ENCODE measurements at places on chromosomes 3 and 15.
A peak's percentile ranks its signal among the peaks of the same experiment; 100 is the strongest.

- DNase-seq = no peak
Measured at GRCh38 chr3:150348500-150348899, 59.6 kb upstream of the TSC22D2 start.

DNA sequence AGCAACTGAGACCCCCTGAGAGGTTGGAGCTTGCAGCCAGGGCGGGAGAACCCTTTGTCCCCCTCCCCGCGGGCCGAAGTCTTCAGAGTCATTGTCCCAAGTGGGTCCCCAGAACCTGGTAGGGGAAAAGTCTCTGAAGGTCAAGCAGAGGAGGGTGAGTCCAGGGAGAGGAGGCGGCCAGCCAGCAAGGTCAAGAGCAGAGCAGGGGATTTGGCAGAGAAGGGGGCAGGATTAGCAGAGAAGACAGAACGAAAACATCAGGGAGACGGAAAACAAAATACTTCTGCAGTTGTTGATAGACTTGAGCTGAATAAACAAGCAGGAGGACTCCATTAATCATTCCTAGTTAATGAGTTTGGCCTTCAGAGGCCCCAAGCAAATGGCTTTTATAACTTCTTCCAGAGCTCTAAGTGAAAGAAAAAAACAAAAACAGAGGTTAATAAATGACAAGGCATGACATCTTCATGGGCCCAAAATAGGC lies 66.7 kb downstream of the GRIP2 start:
- no peak for DNase-seq

GRCh38 chr3:32018757-32019564 lies 37.4 kb downstream of the ZNF860 start:
- no peak for DNase-seq

- peak; percentile 50 for DNase-seq
Measured at GRCh38 chr3:117622171-117622841, 912.7 kb downstream of the TUSC7 start.

GRCh38 chr15:53627279-53627678 lies 132.2 kb downstream of the WDR72 start:
- DNase-seq = no peak

DNA sequence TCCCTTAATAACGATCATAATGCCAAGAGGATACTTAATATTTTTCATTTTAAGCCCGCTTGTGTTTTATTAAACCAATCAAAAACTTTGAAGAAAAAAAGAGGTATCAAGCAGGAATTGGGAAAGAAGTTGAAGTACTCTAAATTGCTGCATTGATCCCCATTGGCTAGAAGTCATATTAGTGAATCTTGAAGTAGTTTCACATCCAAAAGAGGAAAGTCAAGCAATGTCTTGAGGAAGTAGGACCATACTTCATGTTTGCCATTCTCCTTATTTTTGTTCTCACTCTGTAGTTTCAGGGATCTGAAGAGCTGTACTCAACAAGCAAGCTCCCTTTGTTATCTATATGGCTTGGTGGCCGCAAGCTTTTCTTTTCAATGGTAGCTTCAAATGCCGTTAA lies 2.2 kb downstream of the SCAANT1 start:
- no peak for DNase-seq

GRCh38 chr3:43144761-43145490 lies 39.0 kb upstream of the POMGNT2 start:
- no peak for DNase-seq

DNA sequence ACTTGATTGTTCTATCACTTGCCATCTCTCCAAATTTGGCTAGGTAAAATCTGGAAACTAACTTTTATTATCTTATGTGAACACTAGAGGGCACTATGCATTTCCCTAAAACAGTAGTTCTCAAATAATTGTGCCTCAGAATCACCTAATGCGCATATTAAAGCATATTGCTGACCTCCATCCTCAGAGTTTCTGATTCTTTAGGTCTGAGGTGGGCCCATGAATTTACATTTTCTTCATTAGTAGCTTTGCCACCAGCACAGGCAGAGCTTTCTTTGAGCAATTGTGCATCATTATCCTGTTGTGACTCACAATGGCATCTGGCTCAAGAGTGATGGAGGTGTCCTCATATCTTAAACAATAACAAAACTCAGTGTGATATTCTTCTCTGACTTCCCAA lies 17.5 kb upstream of the BCHE start:
- DNase-seq = no peak

GRCh38 chr3:171284308-171285075 lies 175.7 kb downstream of the TNIK start:
- DNase-seq = no peak

DNA sequence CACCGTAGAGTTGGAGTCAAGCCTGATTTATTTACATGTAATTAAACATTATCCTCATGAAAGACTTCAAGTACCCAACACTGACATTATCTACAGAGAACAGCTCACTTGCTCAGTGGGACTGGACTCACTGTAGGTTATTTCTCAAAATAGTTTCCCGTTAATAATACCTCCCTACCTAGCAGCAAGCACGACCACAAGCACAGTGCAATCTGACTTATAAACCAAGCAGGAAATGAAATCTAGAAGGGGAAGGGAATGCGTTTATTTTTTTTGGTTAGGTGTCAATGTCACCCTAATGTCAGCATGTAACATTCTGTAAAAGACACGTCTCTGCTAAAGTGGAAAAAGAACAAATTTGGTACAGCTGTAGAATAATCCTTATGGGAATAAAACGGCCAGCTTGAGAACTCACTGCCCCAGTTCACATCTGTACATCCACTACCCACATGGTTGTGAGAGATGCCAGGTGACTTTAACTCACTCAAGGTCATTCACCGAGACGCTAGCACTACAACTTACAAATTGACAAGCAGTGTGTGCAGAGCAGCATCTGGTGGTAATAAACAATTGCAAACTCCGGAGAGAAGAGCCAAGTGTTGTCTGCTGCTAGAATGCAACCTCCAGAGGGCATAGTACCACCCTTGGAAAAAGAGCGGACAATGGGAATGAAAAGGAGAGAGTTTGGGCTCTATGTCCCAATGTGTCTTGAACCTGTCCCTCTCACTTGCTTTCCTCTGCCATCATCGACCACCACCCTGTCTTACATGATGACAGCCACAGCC lies 242.5 kb downstream of the CADPS start:
- DNase-seq = no peak
